Amniotic stem cell (primary cell): ENCODE measurements at places on chromosomes 7 and 10.

GRCh38 chr10:27771231-27771630 is 25.6 kb upstream of the MKX start:
- no peak for DNase-seq

GRCh38 chr7:44960011-44960580 is 18.7 kb downstream of the MYO1G start:
- DNase-seq: no peak

DNA sequence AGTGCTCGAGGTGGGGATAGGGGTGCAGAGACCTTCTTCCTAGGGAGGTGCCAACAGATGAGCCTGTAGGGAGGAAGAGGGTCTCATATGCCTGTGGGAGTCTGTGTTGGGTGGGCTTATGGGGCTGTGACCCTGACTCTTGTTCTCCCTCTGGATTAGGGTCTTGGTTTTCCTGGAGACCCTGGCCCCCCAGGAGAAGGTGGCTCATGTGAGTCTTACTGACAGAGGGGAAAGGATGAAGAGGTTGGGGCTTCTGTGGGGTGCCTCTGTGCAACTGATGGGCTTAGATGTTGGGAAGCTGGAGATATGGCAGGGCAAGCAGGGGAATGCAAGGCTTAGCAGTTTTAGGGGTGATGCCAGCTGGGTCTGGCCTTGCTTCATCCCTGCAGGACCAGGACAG is 20.2 kb upstream of the VOPP1 start:
- no peak for DNase-seq

- no peak for DNase-seq
Observed at GRCh38 chr10:23648618-23649017, 209.7 kb downstream of the OTUD1 start.

GRCh38 chr10:78942091-78942501 is 126.7 kb upstream of the ZMIZ1 start:
- no peak for DNase-seq

DNA sequence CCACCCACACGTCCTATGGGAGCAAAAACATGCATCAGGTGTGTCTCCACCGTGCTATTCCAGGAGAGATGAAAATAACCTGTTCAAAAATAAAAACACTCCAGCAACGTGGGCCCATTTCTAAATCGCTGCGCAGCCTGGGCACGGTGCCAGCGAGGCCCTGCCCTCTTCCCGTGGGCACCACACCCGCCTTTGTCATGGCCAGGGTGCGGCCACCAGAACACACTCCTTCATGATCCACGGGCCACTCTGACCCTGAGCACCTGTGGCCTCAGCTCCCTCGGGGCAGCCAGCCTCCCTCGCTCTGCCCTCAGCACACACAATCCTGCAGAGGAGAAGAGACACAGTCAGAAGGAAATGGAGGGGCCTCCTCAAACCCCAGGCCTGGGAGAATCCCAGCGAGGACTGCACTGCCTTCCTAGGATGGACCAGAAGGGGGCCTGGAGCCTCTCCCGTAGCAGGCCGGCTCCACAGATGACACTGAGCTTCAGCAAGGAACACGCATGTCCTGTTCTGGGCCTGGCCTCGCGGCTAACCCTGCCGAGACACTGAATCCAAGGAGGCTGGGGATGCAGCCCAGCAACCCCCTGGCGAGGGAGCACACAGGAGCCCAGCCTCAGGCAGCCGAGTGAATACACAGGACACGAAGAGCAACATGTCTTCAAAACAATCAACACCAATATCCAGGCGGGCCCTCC is 169.0 kb downstream of the MAD1L1 start:
- DNase-seq: no peak

DNA sequence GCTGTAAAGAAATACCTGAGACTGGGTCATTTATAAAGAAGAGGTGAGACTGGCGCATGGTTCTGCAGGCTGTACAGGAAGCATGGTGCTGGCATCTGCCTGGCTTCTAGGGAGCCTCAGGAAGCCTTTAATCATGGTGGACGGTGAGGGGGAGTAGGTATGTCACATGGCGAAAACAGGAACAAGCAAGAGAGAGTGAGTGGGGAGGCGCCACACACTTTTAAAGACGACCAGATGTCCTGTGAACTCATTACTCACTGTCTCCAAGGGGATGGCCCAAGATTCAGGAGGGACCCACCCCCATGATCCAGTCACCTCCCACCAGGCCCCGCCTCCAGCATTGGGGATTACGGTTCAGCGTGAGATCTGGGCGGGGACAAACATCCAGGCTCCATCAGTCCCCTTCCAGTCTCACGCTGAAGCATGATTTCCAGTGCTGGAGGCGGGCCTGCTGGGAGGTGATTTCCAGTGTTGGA is 3.2 kb downstream of the ZNF316 start:
- no peak for DNase-seq

DNA sequence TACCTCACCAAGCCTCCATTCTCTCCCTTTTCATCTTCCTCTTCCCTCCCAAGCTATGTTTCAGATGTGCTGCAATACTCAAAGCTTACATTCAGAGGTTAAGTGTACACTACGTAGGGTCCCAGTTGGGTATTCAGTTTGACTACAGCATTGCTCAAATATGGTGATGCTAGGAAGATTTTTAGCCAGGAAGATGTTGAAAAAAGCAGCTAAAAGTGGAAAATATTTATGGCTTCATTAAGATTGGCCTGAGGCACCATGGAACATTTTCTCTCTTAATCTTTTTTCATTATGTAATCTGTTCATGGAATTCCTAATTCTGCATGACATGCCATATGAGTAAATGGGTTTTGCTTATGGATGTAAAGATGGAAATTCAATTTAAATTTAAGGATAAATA is 72.0 kb upstream of the ABCB5 start:
- DNase-seq: no peak

DNA sequence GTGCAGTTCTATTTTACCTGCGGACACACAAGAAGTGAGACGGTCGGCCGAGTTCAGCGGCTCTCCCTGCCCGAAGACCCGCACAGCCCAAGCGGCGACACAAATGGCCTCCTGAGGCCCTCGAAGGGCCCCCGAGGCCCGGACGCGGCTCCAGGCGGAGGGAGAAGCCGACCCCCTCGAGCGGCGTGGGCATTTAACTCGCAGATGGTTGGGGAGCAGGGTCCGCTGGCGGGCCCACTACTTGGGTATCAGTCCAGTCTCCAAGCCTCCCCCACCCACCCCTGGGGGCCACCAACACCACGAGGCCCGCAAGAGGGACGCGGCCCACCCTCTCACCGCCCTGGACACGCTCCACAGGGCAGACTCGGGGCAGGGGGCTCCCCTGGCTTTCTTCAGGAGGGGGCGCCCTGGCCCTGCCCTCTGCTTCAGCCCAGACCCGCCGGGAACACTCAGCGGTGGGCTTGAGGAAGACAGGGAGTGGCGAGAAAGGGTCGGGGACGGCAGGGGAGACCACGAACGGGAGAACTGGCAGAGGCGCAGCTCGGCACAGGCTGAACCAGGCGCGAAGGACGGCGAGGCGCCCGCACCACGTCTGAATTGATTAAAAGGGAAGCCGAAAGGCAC is 1.7 kb downstream of the IGF2BP3 start:
- DNase-seq: no peak

- no peak for DNase-seq
Observed at GRCh38 chr10:36712695-36713094, 412.7 kb upstream of the ANKRD30A start.

DNA sequence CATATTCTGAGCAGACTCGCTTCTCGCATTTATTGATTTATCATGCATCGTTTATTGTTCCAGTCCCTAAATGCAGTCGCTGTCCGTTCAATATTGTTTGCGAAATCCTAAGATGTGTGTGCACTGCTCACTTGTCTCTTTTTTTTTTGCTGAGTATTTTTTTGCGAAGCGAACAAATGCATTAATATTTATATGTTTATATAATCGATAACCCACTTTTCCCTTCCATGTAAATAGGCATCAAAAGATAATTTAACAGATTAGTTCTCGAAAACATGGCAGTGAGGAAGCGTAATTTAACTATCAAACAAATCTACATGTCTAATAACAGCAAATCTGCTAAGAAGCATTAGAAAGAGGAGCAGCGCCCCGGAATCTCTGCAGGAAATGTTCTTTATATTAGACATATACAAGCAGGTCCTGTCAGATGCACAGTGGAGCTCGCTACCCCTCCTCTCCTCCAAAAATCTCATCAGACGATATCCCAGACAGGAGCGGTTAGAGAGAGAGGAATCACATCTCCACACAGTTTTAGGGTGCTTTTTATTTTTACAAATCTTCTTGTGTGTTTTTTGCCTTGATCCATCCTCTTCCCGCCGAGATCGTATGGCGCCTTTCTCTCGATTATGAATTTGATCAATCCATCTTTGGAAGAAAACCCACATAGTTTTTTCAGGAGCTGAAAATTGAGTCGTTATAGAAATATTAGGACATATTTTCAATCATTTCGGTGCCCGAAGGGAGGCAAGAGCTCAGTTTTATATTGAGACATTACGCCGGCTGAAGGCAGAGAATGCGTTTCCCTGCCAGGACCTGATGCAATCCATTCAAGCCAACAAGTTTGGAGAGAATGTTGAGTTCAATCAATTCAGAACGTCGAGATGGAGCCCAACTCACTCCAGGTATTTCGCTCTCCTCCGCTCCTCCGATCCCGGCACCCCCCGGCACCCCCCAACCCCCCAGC is at the start of gene ARID5B:
Gene ARID5B, plus strand, starts transcription at position 871 of the 964 bp plus-strand sequence. Its CDS starts 11 bp downstream, at position 882.
- peak; percentile 49 for DNase-seq

DNA sequence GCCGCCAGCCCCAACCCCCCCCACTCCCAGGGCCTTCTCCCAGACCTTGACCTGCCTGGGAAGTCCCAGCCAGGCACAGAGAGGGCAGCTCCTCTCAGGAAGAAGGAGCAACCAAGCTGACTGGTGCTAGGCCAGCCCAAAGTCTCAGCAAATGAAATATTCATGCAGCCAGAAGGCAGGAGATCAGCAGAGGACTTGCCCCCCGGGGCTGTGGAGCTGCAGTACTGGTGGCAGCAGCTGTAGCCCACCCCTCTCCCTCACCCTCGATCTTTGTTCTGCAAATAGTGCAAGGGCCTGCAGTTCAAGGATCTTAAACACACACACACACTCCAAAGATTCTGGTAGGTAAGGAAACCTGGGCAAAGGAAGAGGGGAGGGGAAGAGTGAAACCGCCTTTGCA is 3.5 kb upstream of the SRRM3 start:
- no peak for DNase-seq

DNA sequence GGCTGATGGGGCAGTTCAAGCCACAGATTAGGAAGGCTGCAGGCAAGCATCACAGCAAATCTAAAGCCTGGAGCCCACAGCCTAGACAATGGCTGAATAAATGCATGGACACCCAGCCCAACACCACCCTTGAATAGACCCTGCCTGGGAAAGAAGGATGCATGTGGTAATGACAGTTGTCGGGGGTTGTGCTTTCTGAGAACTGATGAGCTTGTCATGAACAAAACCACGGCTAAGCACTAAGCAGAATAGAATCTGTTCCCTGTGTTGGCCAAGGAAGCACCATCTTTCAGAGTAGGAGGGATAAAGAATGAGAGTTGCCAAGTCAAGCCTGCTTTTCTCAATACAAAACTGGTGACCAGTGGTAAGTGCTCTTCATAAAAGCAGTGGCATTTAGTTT is 66.1 kb upstream of the JCAD start:
- DNase-seq: no peak
